ENCODE measurements at places on chromosomes 5 and 9.

DNA sequence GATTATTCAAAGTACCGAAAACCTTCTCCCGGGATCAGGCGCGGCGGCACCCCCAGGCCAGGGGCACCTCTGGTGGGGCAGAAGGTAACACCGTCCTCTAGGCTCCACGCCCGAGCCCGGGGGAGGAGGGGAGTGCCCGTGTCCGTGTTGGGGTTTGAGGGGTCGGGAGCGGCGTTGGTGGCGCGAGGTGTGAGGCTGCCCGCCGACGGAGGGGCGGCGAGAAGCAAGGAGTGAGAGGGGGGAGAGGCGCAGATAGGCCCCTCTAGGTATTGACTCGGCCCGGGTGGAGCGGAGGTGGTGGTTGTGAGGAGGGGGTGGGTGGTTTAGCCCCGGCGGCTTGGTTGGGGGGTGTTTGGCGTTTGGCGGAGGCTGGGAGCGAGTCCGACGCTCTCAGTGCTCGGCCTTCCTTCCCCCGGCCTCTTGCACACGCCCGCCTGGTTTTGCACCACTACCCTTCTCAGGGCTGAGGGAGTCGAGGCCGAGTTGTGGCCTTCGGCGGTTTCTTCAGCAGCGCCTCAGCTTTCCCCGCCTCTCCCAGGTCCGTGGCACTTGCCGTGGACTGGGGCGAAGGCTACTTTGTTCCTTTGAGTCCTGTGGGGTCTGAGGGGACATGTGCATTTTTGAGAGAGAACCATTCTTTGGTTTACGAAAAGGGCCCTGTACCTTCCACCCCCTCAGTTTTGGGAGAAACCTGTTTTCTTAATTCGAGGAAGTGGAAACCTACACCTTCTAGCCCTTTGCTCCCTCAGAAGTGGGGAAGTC is 450 bp downstream of the GPBP1 start:
- DNase-seq, result peak; percentile 43

- DNase-seq, result no peak
Measured at GRCh38 chr5:154476354-154477205, 1.4 kb downstream of the HAND1 start.

DNA sequence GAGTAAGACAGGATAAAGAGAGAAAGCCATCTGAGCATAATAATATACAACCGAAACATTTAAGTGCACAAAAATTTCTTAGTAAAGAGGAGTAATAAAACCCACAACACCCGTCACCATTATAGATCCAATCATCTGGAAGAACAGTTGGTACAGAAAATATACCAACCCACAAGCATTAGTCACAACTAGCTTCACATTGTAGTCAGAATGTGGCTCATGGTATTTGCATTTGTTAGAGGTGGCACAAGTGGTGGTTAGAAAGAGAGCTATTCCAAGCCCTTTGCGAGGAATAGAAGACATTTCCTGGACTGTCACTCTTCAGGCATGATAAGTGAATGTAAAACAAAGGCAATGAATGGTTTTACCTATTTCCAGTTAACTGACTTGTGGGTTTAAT is 677.5 kb upstream of the ST8SIA4 start:
- DNase-seq, result no peak

- DNase-seq, result no peak
Measured at GRCh38 chr9:78053627-78054026, 22.0 kb upstream of the GNAQ start.

DNA sequence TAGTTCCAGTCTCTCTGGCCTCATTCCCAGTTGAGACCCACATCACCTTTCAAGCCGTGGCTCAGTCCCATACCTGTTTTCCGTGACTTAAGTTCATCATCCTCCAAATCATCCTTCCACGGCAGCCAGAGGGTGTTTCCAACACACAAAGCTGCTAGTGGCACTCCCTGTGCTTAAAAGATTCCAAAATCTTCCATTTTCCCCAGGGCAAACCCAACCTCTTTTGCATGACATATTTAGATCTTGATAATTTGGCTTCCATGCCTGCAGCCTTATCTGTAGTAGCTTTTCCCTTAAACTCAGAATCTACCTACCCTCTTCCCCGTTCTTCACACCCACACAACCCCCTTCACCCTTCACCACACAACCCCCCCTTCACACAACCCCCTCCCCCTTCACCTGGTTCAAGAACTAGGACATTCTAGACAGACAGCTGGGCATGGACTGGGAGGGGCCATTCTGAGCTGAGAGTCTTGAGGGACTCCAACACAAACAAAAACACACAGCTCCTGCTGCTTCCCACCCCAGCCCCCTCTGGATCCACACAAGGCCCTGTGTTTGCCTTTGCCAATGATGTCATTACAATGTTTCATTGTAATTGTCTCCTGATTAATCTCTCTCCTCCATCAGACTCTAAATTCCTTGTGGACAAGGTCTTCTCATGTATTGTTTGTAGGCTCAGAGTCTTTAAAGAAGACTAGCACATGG is 268.2 kb downstream of the SH3GL2 start:
- no peak for DNase-seq

DNA sequence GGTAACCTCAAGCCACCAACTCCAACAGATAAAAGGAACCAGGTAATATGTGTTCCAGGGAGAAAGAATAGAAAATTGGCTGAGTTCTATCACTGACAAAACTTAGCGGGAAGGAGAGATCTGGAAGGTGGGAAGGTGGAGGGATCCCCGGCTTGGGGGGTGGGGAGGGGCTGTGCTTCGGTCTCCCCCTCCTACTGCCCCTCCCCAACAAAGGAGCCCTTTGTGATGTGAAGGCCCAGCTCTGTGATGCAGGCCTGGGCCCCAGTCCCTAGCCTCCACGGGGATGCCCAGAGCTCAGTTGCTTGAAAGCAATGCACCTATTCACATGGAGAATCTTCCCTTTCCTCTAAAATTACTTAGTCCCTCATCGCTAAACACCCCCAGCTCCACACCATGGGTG is 4.4 kb upstream of the ZNF484 start:
- no peak for DNase-seq

DNA sequence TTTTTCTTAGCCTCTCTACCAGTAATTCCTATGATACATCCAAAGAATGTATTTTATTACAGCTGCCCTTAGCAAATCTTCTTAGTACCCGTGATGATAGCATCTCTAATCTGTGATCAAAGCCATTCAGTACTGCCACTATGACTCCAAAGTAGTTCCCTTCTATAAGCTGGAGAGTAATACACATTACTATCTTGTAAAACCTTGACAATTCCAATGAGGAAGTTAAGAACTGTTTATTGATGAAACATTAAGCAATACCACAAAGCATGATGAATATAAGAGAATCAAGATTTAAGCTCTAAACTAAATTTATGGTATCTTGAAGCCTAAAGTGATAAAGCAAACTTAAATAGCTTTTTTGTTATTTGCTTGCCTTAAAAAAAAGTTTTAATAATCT is 86.1 kb downstream of the SMIM23 start:
- DNase-seq, result no peak

DNA sequence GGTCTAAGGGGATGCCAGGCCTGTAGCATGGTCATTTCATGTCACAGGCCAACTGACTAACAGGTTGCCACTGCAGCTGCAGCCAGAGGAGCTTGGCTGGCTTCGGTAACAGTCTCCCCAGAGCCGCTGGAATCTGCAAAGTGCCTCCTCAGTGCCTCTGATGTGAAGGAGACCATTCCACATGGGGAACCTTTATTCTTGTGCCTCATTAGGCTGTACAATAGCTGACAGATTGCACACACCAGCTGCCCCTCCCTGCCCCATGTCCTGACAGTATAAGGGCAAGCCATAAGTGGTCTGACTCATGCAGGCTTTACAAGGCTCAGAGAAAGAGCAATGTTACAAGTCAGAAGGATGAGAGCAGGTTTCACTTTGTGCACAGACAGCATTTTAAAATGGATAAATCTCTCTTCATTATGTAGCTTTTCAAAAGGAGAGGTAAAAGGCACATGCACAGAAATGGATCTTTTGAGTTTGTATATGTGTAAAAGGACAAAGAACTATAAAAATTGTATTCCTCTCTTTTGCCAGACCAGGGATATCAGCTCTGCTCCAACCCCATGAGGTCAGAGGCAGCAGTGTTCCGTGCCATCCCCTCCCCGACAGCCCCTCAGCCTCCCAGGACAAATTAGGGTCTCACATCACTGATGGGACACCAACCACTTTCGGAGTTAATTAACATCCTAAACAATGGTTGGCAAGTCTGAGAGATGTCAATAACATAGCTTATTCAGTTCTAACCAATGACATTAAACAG is 467.8 kb downstream of the TMEM232 start:
- no peak for DNase-seq

DNA sequence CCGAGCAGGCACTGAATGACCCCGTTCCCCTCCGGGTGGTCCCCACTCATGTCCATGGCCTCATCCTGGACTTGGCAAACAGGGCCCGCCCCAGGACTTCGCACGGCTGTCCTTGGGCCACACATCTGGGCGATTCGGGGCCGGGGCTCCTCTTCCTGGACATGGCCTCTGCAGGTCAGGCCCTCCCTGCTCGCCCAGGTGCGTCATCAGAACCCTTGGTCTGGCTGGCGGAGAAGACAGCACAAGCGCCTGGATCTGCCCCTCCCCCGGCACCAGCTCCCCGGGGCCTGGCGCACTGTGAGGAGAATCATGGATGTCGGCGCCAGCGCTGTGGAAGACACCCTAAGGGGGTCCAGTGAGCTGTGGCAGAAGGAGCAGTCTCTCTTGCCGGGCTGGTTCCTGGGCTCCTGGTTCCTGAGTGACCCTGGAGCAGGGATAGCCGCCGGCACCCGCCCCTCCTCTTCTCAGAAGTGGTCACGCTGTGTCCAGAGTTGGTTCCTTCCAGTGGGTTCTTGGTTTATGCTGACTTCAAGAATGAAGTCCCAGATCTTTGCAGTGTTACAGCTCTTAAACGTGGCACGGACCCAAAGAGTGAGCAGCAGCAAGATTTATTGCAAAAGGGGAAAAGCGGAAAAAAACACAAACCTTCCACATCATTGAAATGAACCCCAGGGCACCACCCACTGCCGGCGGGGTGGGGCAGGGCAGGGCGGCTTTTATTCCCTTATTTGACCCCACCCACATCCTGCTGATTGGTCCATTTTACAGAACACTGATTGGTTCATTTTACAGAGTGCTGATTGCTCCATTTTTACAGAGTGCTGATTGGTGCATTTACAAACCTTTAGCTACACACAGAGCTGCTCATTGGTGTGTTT is 25.9 kb upstream of the SLC12A7 start:
- DNase-seq, result peak; percentile 57

GRCh38 chr5:73392775-73393174 is 55.8 kb downstream of the FOXD1 start:
- no peak for DNase-seq

- DNase-seq, result no peak
Measured at GRCh38 chr5:103109277-103109676, 10.7 kb downstream of the GIN1 start.

GRCh38 chr9:109048822-109049221 is 35.5 kb upstream of the CTNNAL1 start:
- no peak for DNase-seq

- no peak for DNase-seq
Measured at GRCh38 chr9:15543047-15543813, 9.6 kb upstream of the CCDC171 start.

DNA sequence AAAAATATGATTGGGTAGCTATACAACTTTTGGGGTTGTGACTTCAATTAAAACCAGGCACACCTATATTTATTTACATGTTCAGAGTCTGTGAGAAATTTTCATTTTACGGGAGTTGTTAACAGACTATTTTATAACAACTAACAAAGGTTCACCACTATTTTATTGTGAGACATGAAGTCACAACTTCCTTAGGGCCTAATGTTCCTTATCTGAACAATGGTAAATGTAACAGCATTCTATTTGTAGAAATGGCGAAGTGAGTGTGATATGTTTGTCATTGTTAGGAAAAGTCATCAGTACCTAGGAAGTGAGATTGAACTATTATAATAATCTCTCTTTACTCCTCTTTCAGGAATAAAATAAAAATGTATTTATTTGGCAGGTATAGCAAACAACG is 67.4 kb downstream of the CSNK1G3 start:
- no peak for DNase-seq

DNA sequence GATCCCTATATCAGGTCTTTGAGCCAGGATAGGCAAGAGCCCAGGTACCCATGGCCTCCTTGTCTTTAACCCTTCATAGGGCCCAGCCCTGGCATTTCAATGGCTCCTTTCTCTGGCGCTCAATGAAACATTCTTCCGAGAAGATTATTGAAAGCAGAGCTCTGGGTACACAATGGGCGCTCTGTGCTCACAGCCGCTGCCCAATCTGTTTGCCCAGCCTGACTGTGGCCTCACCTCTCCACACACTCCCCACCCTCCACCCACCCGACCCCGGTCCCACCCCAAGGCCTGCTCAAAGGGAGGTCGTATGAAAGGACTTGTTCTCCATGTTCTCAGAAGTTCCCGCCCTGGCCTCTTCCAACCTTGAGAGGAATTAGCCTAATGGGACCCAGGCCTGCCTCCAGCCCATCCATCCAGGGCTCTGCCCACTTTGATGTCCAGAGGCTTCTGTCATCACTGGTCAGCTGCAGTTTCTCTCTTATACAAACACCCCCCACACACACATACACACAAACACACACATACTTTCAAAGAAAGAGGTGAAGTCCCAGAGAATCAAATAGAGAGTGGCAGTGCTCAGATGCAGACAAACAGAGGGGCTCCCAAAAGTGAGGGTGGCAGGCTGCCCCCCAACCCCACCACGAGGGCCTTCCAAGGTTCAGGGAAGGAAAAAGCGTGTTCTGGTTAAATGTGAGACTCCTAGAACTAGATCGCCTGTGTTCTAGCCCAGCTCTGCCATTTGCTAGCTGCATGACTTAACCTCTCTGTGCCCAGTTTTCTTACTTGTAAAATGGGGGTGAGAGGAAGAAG is 5.1 kb upstream of the ARSI start:
- no peak for DNase-seq

GRCh38 chr5:926417-927171 is 33.9 kb downstream of the TRIP13 start:
- DNase-seq, result peak; percentile 51

- no peak for DNase-seq
Measured at GRCh38 chr5:131265311-131265803, 1.5 kb downstream of the CDC42SE2 start.

- DNase-seq, result no peak
Measured at GRCh38 chr5:109105631-109106267, 304.0 kb downstream of the PJA2 start.

DNA sequence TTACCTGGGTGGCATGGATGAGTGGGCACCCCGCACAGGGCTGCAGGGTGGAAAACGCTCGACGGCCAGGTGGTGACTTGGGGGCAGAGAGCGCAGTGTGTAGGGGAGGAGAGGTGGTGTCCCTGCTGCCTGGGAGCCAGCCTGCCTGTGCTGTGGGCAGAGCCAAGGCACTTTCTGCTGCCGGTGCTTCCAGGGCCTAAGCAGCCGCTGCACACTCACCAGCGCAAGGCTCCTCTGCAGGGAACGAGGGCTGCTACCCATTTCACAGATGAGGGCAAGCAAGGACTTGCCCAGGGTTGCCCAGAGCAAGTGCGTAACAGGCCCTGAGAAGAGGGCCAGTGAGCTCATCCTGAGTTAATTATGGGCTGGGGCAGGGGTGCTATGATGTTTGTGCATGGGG is 62.5 kb downstream of the CRB2 start:
- no peak for DNase-seq

DNA sequence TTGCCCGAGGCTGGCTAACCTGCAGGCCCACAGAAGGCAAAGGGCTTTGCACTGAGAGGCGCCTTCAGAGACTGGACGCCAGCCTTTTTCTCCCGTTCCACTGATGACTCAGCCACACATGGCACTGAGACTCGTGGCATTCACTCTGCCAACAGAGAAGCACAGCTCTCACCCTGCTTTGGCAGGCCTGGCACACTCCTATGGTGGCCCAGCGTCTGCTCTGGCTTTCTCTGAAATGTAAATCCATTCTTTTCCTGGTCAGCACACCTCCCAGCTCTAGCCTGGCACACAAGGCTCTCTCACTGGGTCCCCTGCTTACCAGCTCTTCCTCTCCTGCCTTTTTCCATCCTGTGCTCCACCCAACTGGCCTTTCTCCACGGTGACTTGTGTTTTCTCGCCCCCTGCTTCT is 5.9 kb upstream of the MELK start:
- DNase-seq, result peak; percentile 44

Measured in testis (tissue), 5 donors.